Pancreas (tissue), 10 donors: ENCODE measurements at places on chromosomes 1 and 21.

GRCh38 chr21:41164052-41164451 lies 3.9 kb upstream of the BACE2 start:
- no peak for DNase-seq

DNA sequence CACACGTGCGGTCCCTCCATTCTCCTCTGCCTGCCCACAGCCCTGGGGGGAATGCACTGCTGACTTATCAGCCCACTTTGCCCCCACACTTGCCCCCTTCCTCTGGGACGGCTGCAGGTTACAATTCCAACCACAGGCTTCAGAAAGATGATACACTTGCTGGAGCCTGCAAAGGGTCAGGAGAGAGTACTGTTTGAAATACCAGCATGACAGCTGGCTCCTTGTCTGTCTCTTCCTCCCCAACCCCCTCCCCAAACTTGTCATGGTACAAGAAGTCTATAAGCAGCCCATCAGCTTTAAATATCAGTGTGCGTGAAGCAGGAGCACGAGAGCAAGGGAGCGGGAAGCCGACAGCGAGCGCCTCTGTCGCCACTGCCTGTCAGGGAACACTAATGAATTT lies 62.4 kb downstream of the ERI3 start:
- DNase-seq: no peak

- no peak for DNase-seq
Measured at GRCh38 chr1:91817211-91817905, 68.6 kb downstream of the TGFBR3 start.

DNA sequence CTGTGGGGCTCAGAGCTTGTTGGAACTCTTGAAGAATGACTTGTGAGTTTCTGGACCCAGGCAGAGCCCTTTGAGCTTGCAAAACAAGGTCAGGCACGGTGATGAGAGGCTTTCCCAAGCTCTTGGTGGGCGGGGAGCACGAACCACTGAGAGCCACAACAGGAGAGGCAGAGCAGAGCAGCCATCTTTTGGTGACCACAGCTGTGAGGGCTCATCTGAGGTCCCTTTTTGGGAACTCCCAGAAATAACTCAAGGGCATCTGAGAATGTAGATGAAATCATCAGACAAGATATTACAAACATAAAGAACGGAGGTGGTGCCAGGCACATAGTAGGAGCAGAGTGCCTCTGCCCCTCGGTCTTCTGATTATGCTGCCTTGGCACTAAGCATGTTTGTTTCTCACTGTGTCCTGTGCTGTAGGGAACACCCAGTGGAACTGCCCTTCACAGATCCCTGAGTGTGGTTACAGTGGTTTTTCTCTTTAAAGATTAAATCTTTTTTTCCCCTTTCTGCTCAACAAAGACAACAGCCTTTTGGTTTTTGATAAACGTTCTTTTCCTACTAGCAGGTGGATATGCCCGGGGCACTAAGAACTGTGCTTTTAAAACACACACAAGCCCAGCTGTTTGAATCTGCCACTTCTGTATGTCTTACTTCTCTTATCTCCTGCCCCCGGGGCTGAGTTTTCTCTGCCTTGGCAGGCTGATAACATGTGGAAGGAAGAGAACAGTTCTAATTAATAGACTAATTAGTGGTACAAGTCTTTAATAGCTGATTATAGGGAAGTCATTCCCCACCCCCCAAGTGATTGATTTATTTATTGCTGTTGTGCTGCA lies 37.7 kb downstream of the CD34 start:
- DNase-seq: no peak

- DNase-seq: no peak
Measured at GRCh38 chr1:92096317-92096716, 16.2 kb downstream of the BTBD8 start.

DNA sequence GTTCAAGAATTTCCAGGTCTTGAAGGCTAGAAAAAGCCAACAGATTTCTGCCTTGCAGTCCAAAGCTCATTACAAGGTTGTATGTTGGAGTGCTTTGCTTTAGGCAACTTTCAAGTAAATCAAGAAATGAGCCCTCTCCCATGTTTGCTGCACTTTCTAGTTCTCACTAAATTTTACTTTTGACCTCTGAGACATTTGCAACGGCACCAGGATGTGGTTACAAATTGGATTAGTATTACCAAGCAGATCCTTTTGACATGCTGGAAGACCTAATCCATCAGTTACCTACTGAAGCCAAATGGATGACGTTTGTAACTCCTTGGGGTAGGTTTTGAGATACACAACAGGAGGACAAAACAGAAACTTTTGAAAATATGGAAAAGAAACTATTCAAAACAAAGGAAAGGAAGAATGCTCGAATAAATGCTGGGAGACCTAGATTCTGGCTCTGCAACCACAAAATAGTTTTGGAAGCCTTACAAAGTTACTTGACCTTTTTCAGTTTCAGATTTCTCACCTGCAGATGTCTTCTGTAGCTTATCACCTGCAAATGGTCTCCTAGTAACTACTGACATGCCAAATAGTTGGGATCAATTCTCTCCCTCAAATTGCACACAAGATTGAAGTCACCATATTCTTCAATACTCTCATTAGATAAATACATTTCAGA lies 251.7 kb upstream of the ADGRL2 start:
- DNase-seq: no peak

DNA sequence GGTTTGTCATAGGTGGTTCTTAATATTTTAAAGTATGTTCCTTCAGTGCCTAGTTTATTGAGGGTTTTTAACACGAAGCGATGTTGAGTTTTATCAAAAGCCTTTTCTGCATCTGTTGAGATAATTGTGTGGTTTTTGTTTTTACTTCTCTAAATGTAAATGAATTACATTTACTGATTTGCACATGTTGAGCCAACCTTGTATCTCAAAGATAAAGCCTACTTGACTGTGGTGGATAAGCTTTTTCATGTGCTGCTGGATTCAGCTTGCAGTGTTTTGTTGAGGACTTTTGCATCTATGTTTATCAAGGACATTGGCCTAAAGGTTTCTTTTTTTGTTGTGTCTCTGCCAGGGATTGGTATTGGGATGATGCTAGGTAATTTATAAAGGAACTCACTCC lies 142.5 kb downstream of the PRDM2 start:
- no peak for DNase-seq

GRCh38 chr1:4974981-4975685 lies 320.7 kb downstream of the AJAP1 start:
- no peak for DNase-seq

GRCh38 chr1:155392898-155393411 lies 72.3 kb downstream of the RUSC1 start:
- DNase-seq: peak; percentile 26

- no peak for DNase-seq
Measured at GRCh38 chr1:229032375-229032774, 238.5 kb upstream of the RAB4A start.
